Vein endothelial cell (primary cell): ENCODE measurements at places on chromosomes 11 and 22. TPM values are rescaled to one million over a fixed set of nuclear protein-coding genes. Genes with fewer than 3 reads are reported as not detected.

Gene BTBD18
- total RNA-seq: not detected in 2 replicates

Gene CCND1
- total RNA-seq: 323 and 360 TPM in 2 replicates

Gene SAA1
- not detected in 2 replicates for total RNA-seq

Gene PHLDB1
- 122 and 153 TPM in 2 replicates for total RNA-seq

Gene OR51B4
- total RNA-seq: not detected in 2 replicates

Gene IGSF9B
- total RNA-seq: under 0.01 and 0.29 TPM in 2 replicates

Gene FAM180B
- total RNA-seq: not detected in 2 replicates

Gene LMO1
- total RNA-seq: not detected in 2 replicates
